ENCODE measurements at places on chromosomes 2 and 18.
A peak's percentile ranks its signal among the peaks of the same experiment; 100 is the strongest.

DNA sequence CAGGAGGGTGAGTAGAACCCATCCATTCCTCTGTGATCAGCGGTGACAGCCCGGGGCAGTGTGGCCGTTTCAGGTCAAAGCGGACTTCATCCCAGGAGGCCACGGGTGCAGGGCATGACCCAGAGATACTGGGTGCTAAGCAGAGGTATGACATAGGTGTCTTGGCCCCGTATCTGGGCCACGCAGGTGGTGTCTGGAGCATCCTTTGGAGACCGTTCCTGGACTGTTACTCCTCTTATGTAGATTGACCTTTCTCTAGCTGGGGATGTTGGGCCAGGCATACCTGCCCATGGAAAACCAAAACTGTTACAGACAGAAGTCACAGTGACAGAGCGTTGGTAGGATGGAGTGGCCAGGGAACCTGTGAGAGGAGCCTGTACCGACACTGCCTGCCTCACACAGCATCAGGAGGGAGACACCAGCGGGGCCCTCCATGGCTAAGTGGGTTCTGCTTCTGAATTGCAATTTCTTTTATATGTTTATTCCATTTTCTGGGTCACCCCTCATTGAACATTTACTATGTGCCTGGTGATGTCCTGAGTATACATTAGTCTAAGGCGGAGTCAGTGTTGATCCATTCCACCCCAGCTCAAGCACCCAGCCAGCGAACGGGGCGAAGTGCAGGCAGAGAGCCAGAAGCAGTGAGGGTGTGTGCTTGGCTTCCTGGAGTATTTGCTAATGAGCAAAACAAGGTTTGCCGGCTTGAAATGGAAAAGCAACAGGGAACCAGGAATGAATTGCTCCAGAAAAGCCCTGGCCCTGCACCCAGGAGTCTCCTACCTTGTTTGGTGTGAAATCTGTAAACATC lies 141.7 kb downstream of the SH3RF3 start:
- DNase-seq, result no peak

GRCh38 chr2:70116936-70117552 lies 29.8 kb downstream of the PCBP1 start:
- no peak for DNase-seq

DNA sequence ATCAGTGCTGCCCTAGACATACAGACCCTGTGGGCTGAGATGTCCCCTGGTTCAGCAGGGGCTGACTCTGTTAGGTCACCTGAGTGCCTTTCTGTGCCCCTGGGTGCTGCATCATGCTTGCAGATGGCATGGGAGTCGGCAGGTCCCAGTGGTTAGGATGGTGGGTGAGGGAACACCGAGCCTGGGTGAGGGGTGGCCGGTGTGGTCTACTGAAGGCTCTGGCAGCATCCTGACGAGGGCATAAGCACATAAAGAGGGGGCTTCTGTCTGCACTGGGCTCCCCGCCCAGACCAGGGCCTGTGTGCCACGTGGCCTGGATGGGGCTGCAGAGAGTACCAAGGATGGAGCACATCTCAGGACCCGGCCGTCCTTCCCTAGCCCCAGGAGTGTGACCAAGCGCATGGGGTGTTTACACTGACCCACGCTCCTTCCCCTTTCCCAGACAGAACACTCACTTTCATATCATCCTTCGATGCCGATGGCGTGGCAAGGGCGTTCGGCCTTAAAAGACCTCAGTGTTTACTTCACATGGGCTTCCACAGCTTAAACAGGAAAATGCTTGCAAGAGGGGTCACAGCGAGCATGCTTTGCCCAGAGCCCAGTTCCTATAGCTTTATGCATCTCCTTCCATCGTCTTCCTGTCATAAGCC lies 115.1 kb downstream of the STPG4 start:
- no peak for DNase-seq

DNA sequence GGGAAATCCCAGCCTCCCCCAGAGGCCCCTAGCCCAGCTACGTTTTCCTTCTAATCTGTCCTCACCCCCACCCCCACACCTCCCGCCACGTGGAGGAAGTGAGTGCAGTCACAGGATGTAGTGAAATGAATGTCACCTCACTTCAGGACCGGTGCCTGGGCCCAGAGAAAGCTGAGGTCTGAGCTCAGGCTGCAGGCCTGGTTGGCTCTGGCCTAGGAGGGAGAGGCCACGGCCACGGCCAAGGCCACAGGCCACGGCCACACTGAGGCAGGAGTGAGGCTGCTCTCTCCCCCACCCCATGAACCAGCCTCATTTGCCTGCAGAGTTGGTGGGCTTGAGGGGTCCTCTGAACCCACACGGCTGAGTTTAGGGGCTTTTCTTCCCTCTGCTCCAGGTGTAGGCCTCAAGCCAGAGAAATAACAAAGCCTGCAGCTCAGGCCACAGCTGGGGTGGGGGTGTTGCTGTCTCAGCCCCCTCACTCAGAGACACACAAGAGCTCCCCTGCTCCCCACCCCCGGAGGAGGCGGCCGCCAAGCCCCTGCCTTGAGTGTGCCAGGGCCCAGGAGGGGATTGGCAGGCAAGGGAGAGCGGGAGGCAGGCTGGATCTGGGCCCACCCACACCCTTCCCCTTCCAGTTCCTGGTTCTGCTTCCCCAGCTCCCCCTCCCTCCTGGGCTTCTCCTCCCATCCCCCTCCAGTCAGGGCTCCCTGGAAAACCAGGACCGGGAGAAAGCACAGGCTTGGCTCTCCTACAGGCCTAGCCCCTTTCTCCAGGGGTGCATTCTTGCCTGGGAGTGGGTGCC lies 27.0 kb downstream of the DNMT3A start:
- DNase-seq, result peak; percentile 41

DNA sequence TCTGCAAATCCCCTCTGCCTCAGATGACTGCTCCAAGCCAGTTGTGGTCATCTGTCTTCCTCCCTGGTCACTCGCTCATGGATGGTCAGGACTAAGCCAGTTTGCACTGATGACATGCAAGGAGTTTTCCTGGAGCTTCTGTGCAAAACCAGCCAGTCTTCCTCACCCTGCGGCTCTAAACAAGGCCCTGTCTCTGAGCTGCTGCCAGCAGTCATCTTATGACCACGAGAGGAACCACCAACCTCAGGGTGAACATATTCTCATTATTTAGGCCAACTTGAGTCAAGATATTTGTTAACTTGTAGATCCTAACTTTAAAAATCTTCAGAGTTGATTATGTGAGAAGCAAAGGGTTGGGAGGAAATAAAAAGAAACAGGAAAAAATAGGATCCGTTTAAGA lies 119.9 kb upstream of the CAB39 start:
- no peak for DNase-seq

- DNase-seq, result no peak
Observed at GRCh38 chr2:8447610-8448221, 234.1 kb upstream of the ID2 start.

DNA sequence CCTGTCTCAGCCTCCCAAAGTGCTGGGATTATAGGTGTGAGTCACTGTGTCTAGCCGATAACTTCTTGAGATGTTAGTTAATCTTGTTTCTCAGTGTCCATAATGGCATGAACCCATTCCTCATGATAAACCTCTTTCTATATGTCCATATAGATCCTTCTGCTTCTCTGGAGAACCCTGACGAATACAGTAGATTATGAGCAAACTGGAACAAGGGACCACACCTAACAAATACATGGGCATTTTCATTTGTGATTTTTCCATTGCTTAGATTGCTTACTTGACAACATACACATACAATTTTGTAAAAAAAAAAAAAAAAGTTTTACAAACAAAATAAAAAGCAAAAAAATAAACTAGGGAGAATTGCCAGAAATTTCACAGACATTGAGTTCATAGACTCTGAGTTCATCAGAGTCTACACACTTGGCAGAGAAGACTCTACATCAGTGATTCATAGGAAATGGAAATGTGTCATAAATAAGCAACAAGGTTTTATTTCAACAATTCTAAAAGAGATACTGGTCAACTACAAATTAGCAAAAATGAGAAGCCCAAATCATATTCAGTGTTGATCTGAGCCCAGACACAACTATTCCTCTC lies 96.7 kb downstream of the GALR1 start:
- DNase-seq, result no peak

- DNase-seq, result no peak
Observed at GRCh38 chr2:63990072-63990471, 29.2 kb downstream of the VPS54 start.

- no peak for DNase-seq
Observed at GRCh38 chr2:101795033-101795432, 97.5 kb downstream of the MAP4K4 start.

- DNase-seq, result no peak
Observed at GRCh38 chr2:453132-453531, 165.2 kb upstream of the ALKAL2 start.

GRCh38 chr2:75894170-75894569 lies 183.5 kb upstream of the GCFC2 start:
- no peak for DNase-seq

DNA sequence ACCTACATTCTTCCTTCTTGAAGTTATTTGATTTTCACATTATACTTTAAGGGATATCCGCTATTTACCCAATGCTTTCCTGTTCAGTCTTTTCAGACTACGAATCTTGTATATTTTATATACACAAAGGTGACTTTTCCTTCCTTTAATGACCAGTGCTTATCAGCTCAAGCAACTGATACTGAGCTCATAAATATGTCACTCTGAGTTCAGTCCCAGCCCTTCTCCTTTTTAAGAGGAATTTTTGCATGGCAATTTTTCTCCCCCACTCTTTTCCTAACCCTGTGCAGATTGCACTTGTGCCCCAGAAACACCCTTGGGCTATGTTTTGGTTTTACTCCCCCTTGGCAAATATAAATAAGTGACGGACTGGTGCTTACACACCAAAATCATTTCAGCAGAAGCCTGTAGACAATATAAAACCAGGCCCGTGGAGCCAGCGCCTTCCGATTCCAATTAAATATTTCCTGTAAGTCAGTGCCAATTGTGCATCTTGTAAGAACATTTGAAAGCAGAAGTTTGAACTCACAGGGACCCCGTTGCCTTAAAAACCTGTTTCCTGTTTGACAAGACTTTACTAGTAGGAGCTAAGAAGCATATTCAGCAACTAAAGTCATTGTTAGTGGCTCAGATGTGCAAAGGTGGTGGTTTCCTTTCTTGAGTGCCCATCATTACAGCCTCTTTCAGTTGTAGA lies 66.3 kb upstream of the GATA6 start:
- no peak for DNase-seq

DNA sequence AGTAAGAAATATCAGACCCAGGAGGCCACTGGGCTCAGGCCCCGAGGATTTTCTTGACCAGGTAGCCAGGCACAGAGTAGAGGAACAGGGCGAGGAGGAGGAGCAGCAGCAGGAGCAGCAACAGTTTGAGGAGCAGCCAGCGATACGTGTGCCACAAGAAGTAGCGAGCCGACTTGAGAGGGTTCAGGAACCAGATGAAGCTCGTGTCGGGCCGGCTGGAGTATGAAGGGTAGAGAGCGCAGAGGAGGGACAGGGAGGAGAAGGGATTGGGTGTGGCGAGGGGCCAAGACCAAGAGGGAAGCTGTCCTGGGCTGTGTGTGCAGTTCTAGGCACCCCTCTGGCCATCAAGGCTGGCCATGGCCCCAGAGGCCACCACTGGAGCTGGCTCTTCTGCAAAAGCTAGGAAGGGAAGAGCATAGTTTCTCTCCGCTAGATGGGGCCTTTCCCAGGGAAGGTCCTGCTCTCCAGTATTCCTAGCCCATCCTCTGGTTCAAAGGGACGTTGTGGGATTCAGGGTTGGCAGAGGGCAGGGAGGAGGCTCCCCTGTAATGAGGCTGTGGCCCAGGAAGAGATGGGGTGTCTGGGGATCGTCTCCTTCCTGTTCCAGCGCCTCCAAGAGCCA lies 17.8 kb downstream of the OTOF start:
- DNase-seq, result no peak

DNA sequence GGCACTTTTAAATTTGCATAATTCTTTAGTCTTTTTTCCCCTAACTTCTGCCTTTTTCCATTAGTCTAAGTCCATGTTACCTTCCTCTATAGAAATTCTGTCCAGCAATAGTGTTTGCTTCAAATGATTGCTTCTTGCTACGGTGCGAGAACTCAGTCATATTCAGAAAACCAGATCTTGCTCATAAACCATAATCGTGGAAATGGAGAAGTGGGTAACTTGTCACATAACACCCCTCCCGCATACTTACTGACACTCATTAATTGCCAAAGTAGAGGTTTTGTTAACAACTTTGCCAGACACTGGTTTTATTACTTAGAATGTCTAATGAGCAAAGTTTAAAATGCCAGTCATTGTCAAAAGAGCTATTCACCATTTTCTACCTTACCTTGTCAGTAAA lies 94.3 kb upstream of the TWSG1 start:
- no peak for DNase-seq

DNA sequence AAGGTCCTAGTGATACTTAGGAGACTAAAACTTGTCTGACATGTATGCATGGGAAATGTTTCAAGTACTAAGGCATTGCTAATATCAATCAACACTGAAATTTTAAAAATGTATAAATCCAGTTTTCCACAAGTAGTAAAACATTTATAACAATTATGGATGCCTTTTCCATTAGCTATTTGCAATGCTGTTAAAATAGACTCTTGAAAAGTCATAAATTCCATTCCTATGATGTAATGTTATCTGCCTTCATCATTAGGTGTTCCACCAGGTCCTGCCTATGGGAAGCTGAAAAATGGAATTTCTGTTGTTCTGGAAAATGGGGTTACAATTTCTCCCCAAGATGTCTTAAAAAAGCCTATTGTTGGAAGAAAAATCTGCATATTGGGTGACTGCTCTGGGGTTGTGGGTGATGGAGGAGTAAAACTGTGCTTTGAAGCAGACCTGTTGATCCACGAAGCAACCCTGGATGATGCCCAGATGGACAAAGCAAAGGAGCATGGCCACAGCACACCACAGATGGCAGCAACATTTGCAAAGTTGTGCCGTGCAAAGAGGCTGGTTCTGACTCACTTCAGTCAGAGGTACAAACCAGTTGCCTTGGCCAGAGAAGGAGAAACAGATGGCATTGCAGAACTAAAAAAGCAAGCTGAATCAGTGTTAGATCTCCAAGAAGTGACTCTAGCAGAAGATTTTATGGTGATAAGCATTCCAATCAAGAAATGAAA lies 18.7 kb downstream of the ELAC1 start:
- no peak for DNase-seq

GRCh38 chr2:71678874-71679273 lies 225.5 kb downstream of the DYSF start:
- DNase-seq, result no peak

DNA sequence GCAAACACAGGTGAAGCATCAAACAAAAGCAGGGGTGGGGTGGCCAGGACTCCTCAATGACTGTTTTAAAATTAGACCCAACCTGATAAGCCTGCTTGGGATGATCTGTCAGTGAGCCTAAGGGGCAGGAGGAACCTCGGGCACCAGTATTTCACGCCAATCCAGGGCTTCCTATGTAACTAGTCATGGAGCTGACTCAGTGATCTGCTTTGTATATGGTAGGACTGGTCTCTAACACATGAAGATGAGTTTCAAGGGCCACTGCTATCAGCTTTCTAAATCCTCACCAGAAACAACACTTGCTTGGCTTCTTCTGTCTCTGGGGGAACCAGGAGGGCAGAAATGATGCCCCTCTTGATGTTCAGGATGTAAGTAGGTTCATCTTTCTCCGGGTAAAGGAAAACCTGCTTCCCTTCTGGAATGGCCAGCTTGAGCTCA lies 6.2 kb downstream of the APOB start:
- DNase-seq, result no peak
